ENCODE measurements at places on chromosomes 6 and 20.

DNA sequence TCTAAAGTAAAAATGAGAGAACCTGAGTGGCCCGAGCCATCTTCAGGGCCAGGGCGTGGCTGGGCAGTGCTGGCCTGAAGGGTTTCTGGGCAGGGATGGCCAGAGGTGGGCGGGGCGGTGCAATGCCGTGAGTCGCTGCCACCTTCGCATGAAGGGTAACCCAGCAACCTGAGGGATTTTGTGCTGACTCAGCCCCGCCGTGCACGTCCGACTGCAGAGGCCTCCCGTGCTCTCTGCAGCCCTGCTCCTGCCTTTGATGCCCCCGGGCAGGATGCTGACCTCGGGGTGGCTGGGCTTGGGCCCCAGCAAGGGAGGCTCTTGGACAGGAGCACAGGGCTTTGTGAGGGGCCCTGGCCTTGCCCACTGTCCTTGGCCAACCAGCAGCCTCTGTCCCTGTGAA lies 81.7 kb upstream of the GATA5 start:
- no peak for DNase-seq

DNA sequence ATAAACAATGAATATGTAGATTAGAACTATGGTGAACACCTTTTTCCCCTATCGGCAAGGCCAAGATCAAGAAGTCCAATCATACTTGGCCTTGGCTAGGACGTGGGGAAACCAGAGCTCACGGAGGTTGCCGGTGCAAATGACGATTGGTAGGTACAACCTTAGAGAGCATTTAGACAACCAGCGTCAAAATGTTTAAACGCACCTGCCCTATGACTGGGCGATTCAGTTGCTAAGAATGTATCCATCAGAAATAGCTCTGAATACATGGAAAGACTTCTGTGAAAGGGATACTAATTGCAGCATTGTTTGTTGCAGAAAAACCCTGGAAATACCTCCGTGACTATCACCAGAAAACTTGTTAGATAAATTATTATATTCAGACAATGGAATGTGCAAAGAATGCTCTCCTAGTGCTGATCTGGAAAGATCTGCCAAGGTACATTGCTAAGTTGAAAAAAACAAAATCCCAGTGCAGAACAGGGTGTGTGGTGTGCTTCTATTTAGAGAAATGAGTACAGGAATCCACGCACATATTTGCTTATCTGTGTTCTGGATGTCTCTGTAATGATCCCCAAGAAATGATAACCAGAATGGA lies 48.0 kb upstream of the PTPN1 start:
- DNase-seq: no peak

DNA sequence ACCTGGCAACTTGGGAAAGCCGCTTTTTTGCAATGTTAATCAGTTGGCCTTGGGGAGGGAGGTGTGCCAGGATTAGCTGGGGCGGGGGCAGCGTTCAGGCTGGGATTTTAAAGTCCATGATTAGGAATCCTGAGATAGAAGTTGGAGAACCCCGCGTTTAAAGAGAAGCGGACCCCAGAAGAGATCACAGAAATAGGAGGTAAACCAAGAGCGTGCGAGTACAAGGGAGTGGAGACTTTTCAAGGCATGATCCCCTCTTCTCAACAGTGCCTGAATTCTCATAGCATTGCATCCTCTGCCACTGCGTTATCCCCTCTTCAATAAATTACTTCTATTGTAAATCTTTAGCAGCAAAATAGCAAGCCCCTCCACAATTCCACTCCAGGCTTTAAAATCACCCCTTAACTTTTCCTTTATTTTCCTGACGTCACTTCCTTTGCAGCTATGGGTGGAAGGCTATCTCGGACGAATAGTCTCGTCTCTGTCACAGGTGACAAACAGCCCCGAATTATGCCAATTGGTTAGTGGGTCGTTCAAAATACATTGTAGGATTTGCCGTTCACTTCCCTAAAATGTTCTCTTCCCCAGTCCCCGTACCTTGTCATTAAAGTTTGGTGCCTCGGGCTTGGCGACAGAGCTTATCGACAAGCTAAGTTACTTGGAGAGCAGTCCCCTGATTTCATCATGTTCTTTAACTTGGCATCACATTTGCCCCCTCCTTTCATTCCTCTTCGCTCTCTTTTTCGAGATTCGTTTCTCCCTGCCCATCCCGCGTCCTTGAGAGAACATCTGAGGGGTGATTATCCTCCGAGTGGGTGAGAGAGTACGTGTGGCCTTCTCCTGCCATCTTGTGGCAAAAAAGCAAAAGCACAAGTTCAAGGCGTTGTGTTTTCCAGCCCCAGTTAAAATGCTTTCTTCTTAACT lies 17.1 kb downstream of the OR2B2 start:
- DNase-seq: peak; percentile 51

GRCh38 chr20:19937651-19938420 lies 79.3 kb upstream of the NAA20 start:
- DNase-seq: no peak

GRCh38 chr20:42795111-42795695 lies 394.5 kb downstream of the PTPRT start:
- no peak for DNase-seq

DNA sequence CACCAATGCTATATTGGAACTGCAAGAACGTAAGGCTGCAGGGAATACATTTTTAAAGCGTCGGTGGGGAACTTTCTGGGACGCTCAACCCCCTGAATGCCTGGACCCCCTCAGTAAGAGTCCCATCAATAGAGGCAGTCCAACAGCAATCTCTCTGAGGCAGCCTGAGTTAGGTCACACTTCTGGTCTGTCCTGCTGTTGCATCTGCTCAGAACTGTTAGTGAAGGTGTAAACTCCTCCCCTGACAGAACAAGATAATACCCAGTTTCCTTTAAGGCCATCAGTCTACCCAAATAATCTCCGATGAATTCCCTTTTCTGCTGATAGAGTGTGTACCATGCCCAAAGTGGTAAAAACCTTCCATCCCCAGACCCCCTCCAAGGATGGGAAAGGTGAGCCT lies 1.1 kb upstream of the RNGTT start:
- no peak for DNase-seq

- DNase-seq: no peak
These were observed 46.3 kb upstream of the SRPK1 start for GRCh38 chr6:35967076-35967774.

DNA sequence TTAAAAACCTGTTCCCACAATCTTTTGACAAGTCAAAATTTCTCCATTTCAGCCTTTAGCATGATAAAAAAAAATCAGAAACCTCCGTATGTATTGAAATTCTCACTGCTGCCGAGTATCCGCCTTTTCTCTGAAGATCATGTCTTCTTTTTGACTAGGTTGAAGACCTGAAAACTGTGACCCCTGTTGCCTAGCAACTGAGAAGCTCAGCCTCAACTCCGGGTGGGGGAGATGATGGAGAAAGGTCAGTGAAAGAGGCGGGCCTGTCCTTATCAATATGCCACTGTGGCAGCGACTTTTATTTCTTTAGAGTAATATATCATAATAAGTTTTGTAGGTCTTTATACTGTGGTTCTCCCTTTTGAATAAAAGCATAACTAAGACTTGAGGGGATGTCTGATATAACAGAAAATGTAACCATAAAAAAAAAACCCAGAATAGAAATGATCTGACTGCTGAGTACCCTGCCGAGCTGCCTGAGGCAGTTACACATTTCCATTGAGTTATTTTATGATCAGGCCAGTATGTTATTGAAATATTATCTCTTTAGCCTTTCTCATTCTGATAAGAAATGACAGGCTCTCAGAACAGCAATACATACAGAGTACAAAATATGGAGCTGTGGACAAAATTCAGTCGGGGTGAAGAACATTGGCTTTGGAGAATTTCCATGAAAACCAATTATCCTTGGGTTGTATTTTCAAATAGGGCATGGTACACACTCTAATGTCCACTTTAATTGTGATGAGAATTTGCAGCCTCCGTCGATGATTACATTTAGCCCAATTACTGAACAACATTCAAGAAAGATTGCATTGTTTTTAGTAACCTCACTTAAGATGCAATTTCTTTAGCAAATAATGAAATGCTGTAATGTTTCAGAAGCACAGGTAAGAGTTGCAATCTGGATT lies 136.7 kb upstream of the EEF1E1 start:
- DNase-seq: no peak
